ENCODE measurements at places on chromosomes 16 and 17. TPM values are rescaled to one million over a fixed set of nuclear protein-coding genes. Genes with fewer than 3 reads are reported as not detected.

KRTAP2-3 gene
- not detected for total RNA-seq

SLX1A gene
- 7.4 TPM for total RNA-seq

ELMO3 gene
- total RNA-seq: 0.89 TPM

MT1M gene
- 6.7 TPM for total RNA-seq

CDH11 gene
- 8.8 TPM for total RNA-seq

PITPNM3 gene
- total RNA-seq: 0.46 TPM

GSPT1 gene
- total RNA-seq: 91.4 TPM

MT1G gene
- not detected for total RNA-seq

SLC38A8 gene
- total RNA-seq: 3.1 TPM

CA5A gene
- not detected for total RNA-seq

ANTKMT gene
- total RNA-seq: 29.1 TPM

ITGA3 gene
- total RNA-seq: 16.4 TPM

CBX1 gene
- total RNA-seq: 40.0 TPM
